ENCODE measurements at places on chromosomes 12 and 14. TPM values are rescaled to one million over a fixed set of nuclear protein-coding genes. Genes with fewer than 3 reads are reported as not detected.
A peak's percentile ranks its signal among the peaks of the same experiment; 100 is the strongest.

The NID2 gene
- total RNA-seq, result 2.3 TPM

The PRMT5 gene
- 65.4 TPM for total RNA-seq

The RGS6 gene
- 0.52 TPM for total RNA-seq

The TMEM229B gene
- 0.80 TPM for total RNA-seq

The CLEC4A gene
- 0.96 TPM for total RNA-seq

The TAS2R8 gene
- not detected for total RNA-seq

The C3AR1 gene
- total RNA-seq, result 0.76 TPM

The REM2 gene
- 0.32 TPM for total RNA-seq

The NAV3 gene
- total RNA-seq, result 0.52 TPM

The CISTR gene
- total RNA-seq, result not detected

The AHNAK2 gene
- 184 TPM for total RNA-seq

The CD9 gene
- total RNA-seq, result 597 TPM

The PRICKLE1 gene
- 1.4 TPM for total RNA-seq

DNA sequence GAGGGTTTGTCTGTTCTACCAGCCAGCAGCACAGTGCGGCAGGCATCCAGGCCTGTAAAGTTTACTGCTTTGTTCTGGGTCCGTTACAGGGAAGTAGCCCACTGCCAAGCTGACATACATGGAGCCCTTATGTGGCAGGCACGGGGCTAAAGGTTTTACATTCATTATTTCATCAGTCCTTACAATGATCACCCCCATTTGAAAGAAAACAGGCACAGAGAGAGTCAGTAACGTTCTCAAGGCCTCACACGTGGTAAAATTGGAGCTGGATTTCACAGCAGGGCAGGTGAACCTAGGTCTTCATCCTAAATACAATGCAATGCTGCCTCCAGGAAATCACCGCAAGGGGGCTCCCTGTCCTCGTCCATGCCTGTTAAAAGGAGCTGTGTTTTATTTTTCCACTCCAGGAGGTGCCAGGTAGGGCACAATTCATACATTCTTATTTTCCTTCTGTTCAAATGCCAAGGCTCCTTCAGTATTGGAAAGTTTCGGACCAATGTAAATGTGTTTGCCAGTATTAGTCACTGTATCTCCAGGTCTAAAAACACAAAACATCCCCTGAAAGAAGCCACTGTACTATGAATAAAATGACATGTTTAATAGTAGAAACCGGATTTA lies 172.2 kb upstream of the GZMB start:
- peak; percentile 71 for ATAC-seq

- ATAC-seq, result no peak
These were observed 230.9 kb upstream of the ARID2 start for GRCh38 chr12:45498645-45499044.

DNA sequence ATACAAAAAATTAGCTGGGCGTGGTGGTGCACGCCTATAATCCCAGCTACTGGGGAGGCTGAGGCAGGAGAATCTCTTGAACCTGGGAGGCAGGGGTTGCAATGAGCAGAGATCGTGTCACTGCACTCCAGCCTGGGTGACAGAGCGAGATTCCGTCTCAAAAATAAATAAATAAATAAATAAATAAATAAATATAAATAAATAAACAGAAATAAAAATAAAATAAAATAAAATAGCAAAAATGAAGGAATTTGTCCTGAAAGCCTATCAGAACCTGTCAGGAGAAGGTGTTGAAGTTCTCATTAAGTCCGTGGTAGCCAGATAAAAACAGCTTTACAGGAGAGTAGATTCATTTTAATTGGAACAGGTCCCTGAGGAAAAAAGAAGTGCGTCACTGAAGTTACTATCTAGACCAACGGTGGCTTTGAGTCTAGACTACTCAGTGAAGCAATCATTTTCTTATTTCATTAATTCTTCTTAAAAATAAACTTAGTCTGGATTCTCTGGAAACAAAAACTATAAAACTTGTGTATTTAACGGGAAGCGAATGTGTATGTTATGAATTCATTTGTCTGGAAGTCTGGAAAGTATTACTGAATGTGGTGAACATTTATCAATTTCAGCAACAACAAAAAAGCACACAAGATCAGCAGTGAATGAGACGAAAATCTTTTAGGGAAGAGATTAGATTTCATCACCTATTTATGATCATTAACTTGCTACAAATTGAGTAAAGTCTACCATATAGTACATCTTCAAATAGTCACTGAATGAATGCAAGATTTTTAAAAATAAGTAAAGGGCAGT lies 248.5 kb upstream of the PDE3A start:
- ATAC-seq, result no peak

GRCh38 chr12:27342536-27342935 lies 9.9 kb downstream of the BMAL2 start:
- no peak for ATAC-seq

DNA sequence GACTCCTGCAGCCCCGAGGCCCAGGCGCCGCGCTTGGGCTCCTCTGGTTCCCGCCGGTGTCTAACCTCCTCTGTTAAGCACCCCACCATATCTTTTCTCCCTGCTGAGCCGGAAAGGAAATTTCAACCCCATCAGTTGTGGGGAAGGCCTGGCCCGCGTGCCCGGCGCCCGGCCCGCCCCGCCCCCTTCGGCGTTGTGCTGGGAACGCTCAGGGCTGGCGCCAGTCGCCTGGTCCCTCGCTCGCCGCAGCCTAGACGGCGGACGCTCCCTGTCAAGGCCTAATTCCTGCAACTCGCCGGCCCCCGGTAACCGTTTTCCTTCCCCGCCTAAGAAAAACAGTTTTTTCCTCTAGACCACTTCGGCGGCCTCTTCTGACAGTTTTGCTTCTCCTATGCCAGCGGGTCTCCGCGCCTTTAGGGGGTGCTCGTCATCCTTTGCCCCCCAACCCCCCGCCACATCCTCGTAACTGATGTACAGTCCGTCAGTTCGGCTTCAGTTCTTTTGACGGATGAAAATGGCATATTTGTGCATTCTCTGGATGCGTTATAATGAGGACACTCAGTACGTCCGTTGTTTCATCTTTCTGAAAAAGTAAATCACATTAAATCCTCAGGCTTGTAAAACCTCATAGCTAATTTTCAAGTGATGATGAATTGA lies 506 bp upstream of the NAP1L1 start:
- peak; percentile 78 for ATAC-seq

DNA sequence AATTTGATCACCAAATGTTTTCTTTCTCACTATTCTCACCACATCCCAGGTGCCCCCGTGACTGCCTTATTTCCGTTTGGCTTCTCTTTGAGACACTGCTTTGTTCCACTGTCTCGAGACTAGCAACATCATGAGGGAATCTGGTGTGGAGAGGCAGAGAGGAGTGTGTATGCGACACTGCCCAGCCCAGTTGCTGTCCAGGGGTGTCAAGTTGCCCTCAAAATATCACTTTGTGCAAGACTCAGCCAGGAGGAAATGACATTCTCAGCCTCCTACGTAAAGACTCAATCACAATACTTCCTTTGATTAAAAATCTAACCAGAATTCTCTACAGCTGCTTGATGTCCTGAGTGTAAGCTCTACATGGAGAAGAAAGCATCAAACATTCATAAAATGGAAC lies 48.2 kb upstream of the EEA1 start:
- ATAC-seq, result no peak

DNA sequence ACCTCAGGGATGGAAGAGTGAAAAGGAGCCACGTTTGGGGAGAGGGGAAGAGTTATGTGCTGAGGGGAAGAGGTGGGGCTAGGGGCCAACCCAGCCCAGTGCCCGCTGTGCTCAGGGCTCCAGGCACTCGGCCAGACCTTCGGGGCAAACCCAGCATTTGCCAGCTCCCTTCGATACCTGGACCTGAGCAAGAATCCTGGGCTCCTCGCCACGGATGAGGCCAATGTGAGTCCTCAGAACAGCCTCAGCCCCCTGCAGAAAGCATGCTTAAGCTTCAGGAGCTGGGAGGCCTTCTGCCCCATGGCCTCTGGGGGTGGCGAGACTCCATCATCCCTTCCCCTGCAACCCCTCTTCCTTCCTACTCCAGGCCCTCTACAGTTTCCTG lies 5.0 kb downstream of the CARMIL3 start:
- no peak for ATAC-seq

- ATAC-seq, result no peak
These were observed 15.0 kb upstream of the KRT73 start for GRCh38 chr12:52633383-52633782.

- no peak for ATAC-seq
These were observed 276.1 kb downstream of the SYT1 start for GRCh38 chr12:79140711-79141110.

GRCh38 chr14:102565959-102566358 lies 26.5 kb upstream of the RCOR1 start:
- no peak for ATAC-seq

DNA sequence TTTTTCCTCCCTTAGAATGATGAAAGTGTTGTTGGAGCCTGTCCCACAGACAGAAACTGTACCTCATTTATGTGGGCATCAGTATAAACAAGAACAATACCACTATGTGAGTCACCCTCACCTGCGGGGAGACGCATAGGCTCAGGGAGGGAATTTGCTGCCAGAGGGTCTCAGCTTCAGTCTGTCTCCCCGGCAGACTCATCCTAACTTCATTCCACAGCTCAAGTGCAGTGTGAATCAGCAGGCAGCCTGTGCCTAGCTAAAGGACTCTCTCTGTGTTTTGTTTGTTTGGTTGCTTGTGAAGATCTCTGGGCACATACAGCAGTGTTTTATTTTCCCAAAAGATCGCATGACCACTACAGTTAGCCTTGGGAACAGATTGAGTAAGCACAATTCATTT lies 98.9 kb downstream of the PRKCH start:
- peak; percentile 51 for ATAC-seq

GRCh38 chr14:52868911-52869618 lies 77.7 kb upstream of the GNPNAT1 start:
- no peak for ATAC-seq

GRCh38 chr14:89107626-89108025 lies 283.2 kb downstream of the TTC8 start:
- ATAC-seq, result no peak

GRCh38 chr12:104969343-104969742 lies 11.3 kb upstream of the SLC41A2 start:
- no peak for ATAC-seq

GRCh38 chr12:19110221-19110940 lies 19.2 kb upstream of the PLEKHA5 start:
- no peak for ATAC-seq

DNA sequence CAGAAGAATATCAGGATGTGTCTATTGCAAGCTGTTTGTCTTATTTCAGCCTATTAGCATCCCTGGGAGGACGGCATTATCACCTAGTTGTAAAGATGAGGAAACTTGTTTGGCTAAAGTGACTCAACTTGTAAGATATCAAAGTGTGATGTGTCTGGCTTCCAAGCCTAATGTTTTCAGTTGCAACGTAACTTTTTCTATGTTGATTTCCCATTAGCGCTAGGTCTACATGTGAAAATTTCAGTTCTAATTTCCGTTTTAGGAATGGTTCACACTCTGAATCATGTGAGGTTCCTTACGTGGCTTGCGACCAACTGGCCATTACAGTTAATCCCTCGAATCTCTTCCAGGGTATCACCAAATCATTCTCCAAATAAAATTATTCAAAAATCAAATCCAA lies 58.0 kb downstream of the LLPH start:
- no peak for ATAC-seq

- ATAC-seq, result no peak
These were observed 341.0 kb upstream of the E2F7 start for GRCh38 chr12:77406219-77406905.

- peak; percentile 64 for ATAC-seq
These were observed 9.3 kb downstream of the GXYLT1 start for GRCh38 chr12:42135259-42135814.

- ATAC-seq, result peak; percentile 77
These were observed 5.7 kb upstream of the NEK9 start for GRCh38 chr14:75132382-75133086.

GRCh38 chr12:104668274-104668718 lies 211.5 kb downstream of the CHST11 start:
- no peak for ATAC-seq

- no peak for ATAC-seq
These were observed 15.6 kb downstream of the SYNE3 start for GRCh38 chr14:95500772-95501401.

GRCh38 chr14:43359317-43359716 lies 1147.8 kb downstream of the FSCB start:
- ATAC-seq, result no peak

- no peak for ATAC-seq
These were observed 163.3 kb upstream of the LHX5 start for GRCh38 chr12:113634982-113635381.

GRCh38 chr12:21934173-21934572 lies 7.1 kb downstream of the ABCC9 start:
- ATAC-seq, result no peak

- no peak for ATAC-seq
These were observed 5.4 kb downstream of the CYP27B1 start for GRCh38 chr12:57761391-57761998.

GRCh38 chr14:105420974-105421674 lies 1.5 kb downstream of the MTA1 start:
- no peak for ATAC-seq

DNA sequence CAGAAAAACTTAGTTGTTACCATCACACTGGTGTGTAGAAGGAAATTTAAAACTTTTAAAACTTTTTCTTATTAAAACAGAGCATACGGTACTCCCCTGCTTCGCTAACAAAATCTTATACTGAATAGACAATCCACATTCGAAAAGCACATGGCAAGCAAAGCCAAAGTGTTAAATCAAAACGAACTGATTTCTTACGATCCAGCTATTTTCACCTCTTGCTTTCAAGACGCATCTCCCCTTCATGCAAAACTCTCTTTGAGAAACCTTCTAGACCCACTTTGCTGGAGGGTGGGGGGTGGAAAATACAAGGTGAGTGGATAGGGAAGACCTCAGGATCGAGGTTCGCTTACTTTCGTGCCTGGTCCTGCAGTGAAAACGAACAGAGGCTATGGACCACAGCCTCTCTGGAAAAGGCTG lies 328 bp downstream of the INTS13 start:
- no peak for ATAC-seq

DNA sequence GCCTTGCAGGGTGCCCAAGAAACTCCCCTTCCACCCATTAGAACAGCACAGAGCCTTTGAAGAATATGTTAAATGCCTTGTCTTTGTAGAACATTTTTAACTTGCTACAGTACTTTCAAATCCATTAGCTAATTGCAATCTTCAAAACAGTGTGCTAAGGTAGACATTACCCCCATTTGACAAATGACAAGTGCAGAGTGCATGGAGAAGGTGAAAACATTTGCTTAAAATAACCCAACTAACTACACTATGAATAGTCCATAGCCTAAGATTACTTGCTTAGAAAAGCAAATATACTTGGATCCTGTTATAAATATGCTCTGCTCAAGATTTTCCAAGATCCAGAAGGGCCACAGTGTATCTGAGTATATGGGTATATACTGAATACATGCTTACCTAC lies 87.0 kb upstream of the G2E3 start:
- no peak for ATAC-seq

- ATAC-seq, result no peak
These were observed 42.6 kb downstream of the SOCS2 start for GRCh38 chr12:93614917-93615596.

- ATAC-seq, result no peak
These were observed 111.1 kb downstream of the STAB2 start for GRCh38 chr12:103697971-103698751.

All from esophagus mucosa (tissue), 1 donor.